ENCODE measurements at places on chromosomes 2 and 18.

GRCh38 chr2:237717366-237718276 is 81.0 kb upstream of the RBM44 start:
- no peak for DNase-seq

DNA sequence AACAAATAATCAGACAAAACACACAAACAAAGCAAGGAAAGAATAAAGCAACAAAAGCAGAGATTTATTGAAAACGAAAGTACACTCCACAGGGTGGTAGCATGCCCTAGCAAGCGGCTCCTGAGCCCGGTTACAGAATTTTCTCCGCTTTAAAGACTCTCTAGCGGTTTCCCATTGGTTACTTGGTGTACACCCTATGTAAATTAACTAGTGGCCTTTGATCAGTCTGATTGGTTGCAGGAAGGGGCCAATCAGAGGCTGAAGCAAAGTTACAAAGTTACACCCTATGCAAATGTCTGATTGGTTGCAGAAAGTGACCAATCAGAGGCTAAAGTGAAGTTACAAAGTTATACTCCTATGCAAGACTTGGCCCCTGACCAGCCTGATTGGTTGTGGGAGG is 242.9 kb downstream of the LDLRAD4 start:
- DNase-seq = no peak

DNA sequence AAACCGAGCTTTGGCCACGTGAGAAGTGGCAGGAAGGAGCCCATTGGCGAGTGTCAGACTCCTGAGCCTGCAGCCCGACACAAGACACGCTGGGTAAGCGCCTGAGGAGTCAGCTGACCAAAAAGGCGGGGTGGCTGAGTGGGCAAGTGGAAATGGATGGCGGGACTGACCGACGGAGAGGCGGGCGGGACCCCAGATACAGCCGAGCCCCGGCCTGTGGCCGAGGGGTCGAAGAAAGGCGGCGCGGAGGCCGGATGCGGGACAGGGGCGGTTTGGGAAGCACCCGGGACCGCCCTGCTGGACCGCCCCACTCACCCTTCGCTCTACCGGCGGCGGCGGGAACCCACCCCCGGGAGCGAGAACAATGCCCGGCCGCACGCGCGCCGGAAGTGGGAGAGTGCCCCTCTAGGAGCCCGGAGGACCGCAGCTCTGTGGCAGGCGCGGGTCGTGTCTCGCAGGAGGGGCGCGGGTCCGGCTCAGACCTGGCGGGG is 22.8 kb downstream of the ZSCAN30 start:
- no peak for DNase-seq

GRCh38 chr2:133490411-133490980 is 77.8 kb downstream of the NCKAP5 start:
- DNase-seq = no peak

DNA sequence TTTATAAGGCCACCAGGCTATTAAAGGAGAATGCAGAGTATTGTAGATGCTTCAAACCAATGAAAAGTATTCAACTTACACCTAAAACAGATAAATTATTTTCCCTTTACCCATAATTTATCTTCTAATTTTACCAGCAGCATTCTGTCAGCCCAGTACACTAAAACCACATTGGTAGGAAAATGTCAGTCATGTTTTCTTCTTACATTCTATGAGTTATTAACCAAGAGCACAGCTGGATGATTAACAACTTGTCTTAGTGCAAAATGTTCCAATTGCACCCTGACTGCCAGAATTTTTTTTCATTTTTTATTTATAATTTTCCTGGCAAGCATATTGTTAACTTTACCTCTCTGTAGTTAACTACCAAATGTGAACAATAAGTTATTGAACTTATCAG is 79.0 kb upstream of the WDR75 start:
- DNase-seq = no peak

GRCh38 chr2:113940891-113941290 is 51.0 kb downstream of the ACTR3 start:
- no peak for DNase-seq

GRCh38 chr2:181165199-181165868 is 184.9 kb downstream of the UBE2E3 start:
- no peak for DNase-seq

DNA sequence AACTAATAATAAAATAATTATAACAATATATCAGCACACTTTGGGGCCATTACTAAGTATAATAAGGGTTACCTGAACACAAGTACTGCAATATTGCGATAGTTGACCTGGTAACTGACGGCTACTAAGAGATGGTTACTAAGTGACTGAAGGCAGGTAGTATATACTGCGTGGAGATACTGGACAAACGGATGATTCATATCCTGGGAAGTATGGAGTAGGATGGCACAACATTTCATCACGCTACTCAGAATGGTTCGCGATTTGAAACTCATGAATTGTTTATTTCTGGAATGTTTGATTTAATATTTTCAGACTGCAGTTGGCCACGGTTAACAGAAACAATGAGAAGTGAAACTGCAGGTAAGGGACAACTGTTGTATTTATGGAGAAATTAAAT is 39.5 kb upstream of the FLACC1 start:
- DNase-seq = no peak

DNA sequence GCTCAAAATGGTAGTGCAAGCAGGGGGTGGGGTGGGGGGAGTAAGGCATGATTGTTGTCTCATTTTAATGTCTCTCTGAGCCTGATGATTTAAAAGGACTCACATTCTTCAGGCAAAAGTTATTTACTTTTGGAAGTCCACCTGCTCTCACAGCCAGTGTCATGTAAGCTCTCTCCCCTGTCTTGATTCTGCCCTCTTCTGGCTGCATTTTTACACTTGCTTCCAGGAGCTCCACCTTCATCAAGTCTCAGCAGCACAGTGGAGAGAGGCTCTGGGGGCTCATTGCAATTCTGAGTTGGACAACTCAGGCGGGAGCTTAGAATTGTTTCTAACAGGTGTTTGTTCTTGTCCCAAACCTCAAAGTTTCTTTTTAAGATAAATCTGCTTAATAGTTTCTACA is 39.2 kb downstream of the GNAL start:
- no peak for DNase-seq

DNA sequence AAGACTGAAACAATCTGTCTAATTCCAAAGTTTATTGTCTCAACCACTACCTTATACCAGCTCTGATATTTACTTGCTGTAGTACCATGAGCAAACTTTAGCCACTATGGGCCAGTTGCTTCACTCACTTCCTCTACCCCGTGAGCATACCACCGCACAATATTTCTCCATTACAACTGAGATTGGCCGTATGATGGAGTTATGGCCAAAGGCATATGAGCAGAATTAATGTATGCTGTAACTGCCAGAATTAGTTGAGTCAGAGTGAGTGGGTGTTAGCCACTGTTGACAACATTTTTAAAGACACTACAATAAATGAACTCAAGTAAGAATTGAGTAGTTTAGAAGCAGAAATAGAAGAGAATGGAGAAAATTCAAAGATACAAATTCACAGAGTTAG is 69.7 kb downstream of the LRATD1 start:
- no peak for DNase-seq

- DNase-seq = no peak
Observed at GRCh38 chr2:125207431-125207830, 1182.3 kb downstream of the CNTNAP5 start.

GRCh38 chr2:6644261-6644660 is 221.4 kb downstream of the CMPK2 start:
- no peak for DNase-seq

Measured in SK-N-MC (cell line).